ENCODE measurements at places on chromosomes 6 and 20. TPM values are rescaled to one million over a fixed set of nuclear protein-coding genes. Genes with fewer than 3 reads are reported as not detected.

DNA sequence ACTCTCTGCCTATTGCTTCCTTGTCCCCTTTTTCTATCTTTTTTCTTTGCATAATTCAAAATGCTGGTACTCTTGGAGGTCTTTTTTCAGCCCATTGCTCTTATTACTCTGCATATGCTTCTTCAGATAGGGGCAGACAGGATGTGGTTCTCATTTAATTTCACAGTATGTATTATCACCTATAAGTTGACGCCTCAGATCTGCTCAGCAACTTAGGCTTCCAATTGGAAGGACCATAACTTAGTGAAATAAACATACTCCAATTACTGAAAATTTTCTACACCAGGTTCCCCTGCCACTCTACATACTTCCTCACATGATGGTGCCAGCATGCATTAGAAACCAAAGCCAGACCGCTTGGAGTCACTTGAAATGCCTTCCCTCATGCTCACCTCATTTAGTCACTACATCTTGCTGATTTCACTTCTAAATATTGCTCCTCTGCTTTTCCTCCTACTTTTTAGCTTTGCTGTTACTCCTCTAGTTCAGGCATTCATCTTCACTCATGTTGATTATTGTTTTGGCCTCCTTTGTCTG lies 34.5 kb upstream of the AHI1 start:
- peaks cover 3% of the 10 kb centered on the region for H3K4me1 ChIP-seq
- H3K36me3 ChIP-seq, result no peaks in the 10 kb centered on the region
- H3K4me3 ChIP-seq, result no peak overlapping the region
- H3K27ac ChIP-seq, result no peak overlapping the region

The MAP7 gene
- total RNA-seq, result 0.26 TPM

- no peak for DNase-seq
- peaks cover 5% of the 10 kb centered on the region for H3K4me1 ChIP-seq
- no peaks in the 10 kb centered on the region for H3K36me3 ChIP-seq
- H3K27ac ChIP-seq, result no peak overlapping the region
- no peak overlapping the region for H3K4me3 ChIP-seq
- no peaks in the 10 kb centered on the region for H3K27me3 ChIP-seq
These were observed 8.5 kb upstream of the DNMT3B start for GRCh38 chr20:32753731-32754130.

The MCM9 gene
- total RNA-seq, result 30.0 TPM

The CCHCR1 gene
- total RNA-seq, result 18.0 TPM

The ALDH5A1 gene
- 4.7 TPM for total RNA-seq

- H3K4me1 ChIP-seq, result no peaks in the 10 kb centered on the region
- no peak overlapping the region for H3K4me3 ChIP-seq
- no peak overlapping the region for H3K27ac ChIP-seq
- H3K27me3 ChIP-seq, result peaks cover 22% of the 10 kb centered on the region
These were observed 15.0 kb downstream of the TBXT start for GRCh38 chr6:166152660-166153059.

- no peak overlapping the region for H3K4me3 ChIP-seq
- H3K27ac ChIP-seq, result no peak overlapping the region
- DNase-seq, result no peak
- no peaks in the 10 kb centered on the region for H3K4me1 ChIP-seq
- no peaks in the 10 kb centered on the region for H3K36me3 ChIP-seq
These were observed 150.8 kb downstream of the PRL start for GRCh38 chr6:22145823-22146677.

DNA sequence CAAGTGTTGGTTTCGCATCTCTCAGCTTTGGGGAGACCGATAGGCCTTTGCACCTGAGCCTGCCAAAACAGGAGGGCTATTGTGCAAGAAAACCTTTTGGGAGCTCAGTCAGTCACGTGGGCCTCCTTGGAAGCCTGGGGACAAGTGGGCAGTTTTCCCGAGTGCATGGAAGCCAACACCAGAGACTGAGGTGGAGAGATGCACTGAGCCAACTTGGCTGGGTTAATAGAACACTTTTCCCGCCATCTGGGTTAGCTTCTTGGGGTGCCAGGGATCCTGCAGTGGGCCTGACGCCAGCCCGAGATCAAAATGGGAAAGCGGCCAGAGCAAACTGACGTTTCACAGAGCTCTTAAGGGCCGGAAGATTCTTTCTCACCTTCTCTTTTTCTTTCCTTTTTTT lies 2.8 kb upstream of the OOEP start:
- H3K27me3 ChIP-seq, result no peaks in the 10 kb centered on the region
- H3K4me1 ChIP-seq, result no peaks in the 10 kb centered on the region
- H3K4me3 ChIP-seq, result no peak overlapping the region
- no peak overlapping the region for H3K27ac ChIP-seq

GRCh38 chr6:29797135-29797534 lies 30.5 kb upstream of the HLA-G start:
- DNase-seq, result no peak
- no peak overlapping the region for H3K27ac ChIP-seq
- H3K36me3 ChIP-seq, result peaks cover 3% of the 10 kb centered on the region
- peaks cover 28% of the 10 kb centered on the region for H3K27me3 ChIP-seq

The MEI4 gene
- total RNA-seq, result 0.20 TPM

DNA sequence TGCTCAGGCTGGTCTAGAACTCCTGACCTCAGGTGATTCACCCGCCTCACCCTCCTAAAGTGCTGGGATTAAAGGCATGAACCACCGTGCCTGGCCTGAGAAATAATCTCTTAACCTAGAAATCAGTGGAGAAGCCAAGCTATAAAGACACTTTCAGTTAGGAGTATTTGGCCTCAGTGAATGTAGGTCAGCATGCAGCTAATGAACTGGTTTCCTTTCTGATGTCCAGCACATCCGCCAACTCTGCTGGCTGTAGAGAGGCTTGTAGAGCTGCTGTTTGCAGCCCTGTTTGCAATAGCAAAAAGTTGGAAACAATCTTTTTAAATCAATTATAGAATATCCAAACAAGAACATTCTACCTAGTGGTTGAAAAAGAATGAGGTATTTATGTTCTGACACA lies 42.4 kb upstream of the ELOVL5 start:
- peaks cover 2% of the 10 kb centered on the region for H3K4me1 ChIP-seq
- no peak overlapping the region for H3K27ac ChIP-seq
- no peak for DNase-seq
- H3K36me3 ChIP-seq, result no peaks in the 10 kb centered on the region
- H3K27me3 ChIP-seq, result no peaks in the 10 kb centered on the region

DNA sequence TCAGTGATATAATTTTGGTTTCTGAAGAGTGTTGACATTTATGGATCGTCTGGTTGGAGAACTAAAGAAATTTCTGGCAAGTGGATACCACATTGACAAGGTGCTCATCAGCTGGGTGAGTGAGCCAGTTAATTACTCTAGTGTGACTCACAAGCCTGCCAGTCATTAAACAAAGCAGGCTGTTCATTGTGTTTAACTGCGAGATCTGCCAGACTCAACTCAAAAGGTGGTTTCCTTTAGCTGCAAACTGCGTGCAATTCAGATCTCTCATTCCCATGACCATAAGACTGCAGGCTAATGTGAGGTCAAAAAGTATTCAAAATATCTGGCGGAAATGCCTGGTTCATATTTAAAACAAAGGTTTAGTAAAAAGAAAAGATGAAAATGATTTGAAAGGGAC lies 32.5 kb upstream of the IYD start:
- no peak overlapping the region for H3K4me3 ChIP-seq
- H3K27me3 ChIP-seq, result peaks cover 37% of the 10 kb centered on the region
- H3K27ac ChIP-seq, result no peak overlapping the region
- H3K36me3 ChIP-seq, result peaks cover 5% of the 10 kb centered on the region

The ADTRP gene
- 43.4 TPM for total RNA-seq

DNA sequence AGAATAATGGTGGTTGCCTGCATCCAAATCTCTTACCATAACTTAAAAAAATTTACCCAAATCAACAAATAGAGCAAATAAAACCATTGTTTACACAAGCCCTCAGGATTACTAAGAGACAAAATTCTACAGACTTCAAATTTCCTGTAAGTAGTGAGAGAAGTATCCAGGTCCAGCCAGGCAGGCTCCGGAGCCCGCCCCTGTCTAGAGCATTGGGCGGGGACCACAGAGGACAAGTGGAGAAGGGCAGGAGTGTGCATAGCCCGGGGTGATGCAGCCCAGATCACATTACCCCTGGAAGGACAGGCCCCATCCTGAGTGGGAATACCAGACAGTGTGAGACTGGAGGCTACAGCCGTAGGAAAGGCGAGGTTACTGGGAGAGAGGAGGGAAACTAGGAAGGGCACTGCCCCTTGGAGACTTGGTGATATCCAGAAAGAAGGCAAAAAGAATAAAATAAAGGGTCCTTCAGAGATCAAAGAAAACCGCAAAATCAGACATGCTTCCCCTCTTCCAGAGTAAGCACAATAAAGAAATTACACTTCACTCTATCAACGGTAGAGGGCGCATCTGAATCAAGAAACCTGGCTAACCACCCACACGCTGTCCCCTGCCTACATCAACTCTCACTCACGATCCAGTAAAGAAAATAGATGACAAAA lies 26.6 kb downstream of the RIN2 start:
- no peak overlapping the region for H3K4me3 ChIP-seq
- no peak for DNase-seq
- H3K27ac ChIP-seq, result peak overlapping the region; percentile 69
- peaks cover 7% of the 10 kb centered on the region for H3K4me1 ChIP-seq

- H3K27me3 ChIP-seq, result peaks cover 5% of the 10 kb centered on the region
- H3K27ac ChIP-seq, result peak overlapping the region; percentile 27
- DNase-seq, result no peak
- peaks cover 13% of the 10 kb centered on the region for H3K4me1 ChIP-seq
These were observed 64.7 kb downstream of the GPR6 start for GRCh38 chr6:110042670-110043296.

- H3K27ac ChIP-seq, result no peak within 1 kb of the TSS
- H3K4me3 ChIP-seq, result peak within 1 kb of the TSS; percentile 75
- H3K4me1 ChIP-seq, result peaks cover 2% of the 10 kb centered on the region
- no peaks in the 10 kb centered on the region for H3K36me3 ChIP-seq
- peak; percentile 63 for DNase-seq
- peaks cover 13% of the 10 kb centered on the region for H3K27me3 ChIP-seq
These were observed at the start of gene EEF1A2 for GRCh38 chr20:63498960-63499337. EEF1A2 (minus strand) TSS chr20:63499083; CDS start chr20:63497763, 1,320 bp downstream.

The ZFP57 gene
- not detected for total RNA-seq

- peaks cover 7% of the 10 kb centered on the region for H3K36me3 ChIP-seq
- DNase-seq, result no peak
- H3K27me3 ChIP-seq, result no peaks in the 10 kb centered on the region
- H3K4me1 ChIP-seq, result peaks cover 25% of the 10 kb centered on the region
These were observed 33.1 kb downstream of the HBS1L start for GRCh38 chr6:135021310-135022049.

The GINS1 gene
- total RNA-seq, result 0.80 TPM

The SLC2A10 gene
- not detected for total RNA-seq

- no peak for DNase-seq
- peaks cover 4% of the 10 kb centered on the region for H3K4me1 ChIP-seq
- H3K36me3 ChIP-seq, result peaks cover 9% of the 10 kb centered on the region
- peaks cover 74% of the 10 kb centered on the region for H3K27me3 ChIP-seq
These were observed 17.5 kb downstream of the NRN1 start for GRCh38 chr6:5989141-5989723.

DNA sequence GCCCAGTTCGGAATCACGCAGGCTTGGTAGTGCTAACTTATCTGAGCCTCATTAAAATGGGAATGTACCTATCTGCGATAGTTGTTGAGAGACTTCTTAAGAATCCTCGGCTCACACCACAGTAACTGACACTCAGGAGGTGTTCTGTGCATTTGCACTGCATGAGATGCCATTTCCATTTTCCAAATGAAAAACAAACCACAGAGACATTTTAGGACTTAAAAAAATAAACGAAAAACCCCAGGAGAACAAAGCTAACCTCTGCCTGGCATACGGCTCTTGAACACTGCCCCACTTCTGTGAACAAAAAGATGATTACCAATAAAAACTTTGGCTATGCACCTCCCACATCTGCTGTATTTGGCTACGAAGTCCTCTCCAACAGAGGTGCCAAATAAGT lies 37.6 kb downstream of the BEND3 start:
- no peaks in the 10 kb centered on the region for H3K27me3 ChIP-seq
- no peak overlapping the region for H3K4me3 ChIP-seq
- no peaks in the 10 kb centered on the region for H3K36me3 ChIP-seq
- DNase-seq, result no peak

DNA sequence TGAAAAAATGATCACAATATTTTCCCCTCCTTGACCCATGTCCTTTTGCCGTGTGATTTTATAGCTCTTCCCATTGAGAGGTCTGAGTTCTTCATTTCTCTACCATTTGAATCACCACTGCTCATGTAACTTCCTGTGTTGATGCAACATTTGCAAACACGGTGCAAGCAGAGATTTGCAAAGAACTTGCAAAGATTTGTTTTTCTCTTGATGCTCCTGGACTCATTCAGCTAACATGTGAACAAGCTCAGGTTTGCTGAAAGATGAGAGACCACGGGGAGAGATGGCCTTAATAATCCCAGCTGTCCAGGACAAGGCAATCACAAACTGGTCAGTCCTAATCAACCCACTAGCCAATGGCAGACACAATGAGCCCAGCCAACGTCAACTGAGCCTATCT lies 8.6 kb downstream of the VNN2 start:
- no peak overlapping the region for H3K27ac ChIP-seq
- H3K4me3 ChIP-seq, result no peak overlapping the region
- H3K4me1 ChIP-seq, result peaks cover 3% of the 10 kb centered on the region
- peaks cover 4% of the 10 kb centered on the region for H3K36me3 ChIP-seq
- H3K27me3 ChIP-seq, result no peaks in the 10 kb centered on the region

DNA sequence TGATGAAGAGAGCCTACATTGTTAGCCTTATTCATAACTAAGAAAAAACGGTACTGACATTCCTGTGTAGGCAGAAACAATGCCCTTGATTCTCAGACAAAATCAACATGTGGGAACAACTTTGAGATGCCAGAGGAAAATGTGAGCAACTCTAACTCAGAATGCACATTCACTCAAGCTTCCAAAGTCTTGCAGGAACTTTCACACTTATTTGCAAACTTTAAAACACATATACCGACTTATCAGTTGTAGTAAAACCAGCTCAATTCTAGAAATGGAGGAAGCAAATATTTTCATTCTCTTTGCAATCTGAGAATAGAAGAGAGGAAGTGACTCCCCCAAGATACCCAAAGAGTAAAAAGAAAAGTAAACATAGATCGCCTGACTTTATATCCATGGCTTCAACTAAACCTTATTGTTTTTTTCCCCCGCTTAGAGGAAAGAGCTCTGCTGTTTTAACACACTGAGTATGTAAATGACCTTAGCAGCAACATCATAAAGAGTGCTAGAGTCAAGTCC lies 117.6 kb downstream of the EPB41L2 start:
- H3K4me3 ChIP-seq, result no peak overlapping the region
- H3K36me3 ChIP-seq, result peaks cover 2% of the 10 kb centered on the region
- DNase-seq, result no peak
- no peak overlapping the region for H3K27ac ChIP-seq
- no peaks in the 10 kb centered on the region for H3K27me3 ChIP-seq
- peaks cover 2% of the 10 kb centered on the region for H3K4me1 ChIP-seq

The MTFR2 gene
- total RNA-seq, result 4.5 TPM

The TFAP2D gene
- total RNA-seq, result not detected

The SMPD2 gene
- total RNA-seq, result 22.9 TPM

GRCh38 chr20:63475209-63475608 lies 2.8 kb upstream of the KCNQ2 start:
- H3K4me1 ChIP-seq, result peaks cover 6% of the 10 kb centered on the region
- no peak for DNase-seq
- peaks cover 2% of the 10 kb centered on the region for H3K36me3 ChIP-seq
- no peak overlapping the region for H3K4me3 ChIP-seq
